ENCODE measurements at places on chromosomes 1 and 21.
A peak's percentile ranks its signal among the peaks of the same experiment; 100 is the strongest.

- peak; percentile 66 for DNase-seq
These were observed 11.7 kb upstream of the HSD11B1 start for GRCh38 chr1:209692745-209693504.

GRCh38 chr1:203467550-203467921 lies 8.1 kb upstream of the PRELP start:
- DNase-seq = no peak

DNA sequence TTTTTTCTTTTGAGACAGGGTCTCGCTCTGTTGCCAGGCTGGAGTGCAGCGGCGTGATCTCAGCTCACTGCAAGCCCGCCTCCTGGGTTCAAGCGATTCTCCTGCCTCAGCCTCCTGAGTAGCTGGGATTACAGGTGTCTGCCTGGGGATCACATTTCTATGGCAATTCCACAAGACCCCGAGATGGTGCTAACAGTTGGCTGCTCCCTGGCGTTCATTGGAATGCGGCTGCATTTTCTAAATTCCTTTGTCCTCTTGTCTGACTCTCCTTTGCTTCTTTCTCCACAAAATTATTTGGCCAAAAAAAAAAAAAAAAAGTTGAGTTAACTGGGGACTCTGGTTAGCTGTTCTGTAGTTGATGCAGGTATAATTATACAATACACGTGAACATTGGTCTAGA lies 176.4 kb downstream of the ETS2 start:
- no peak for DNase-seq

- no peak for DNase-seq
These were observed 39.4 kb upstream of the ZNF496 start for GRCh38 chr1:247370786-247371732.

- no peak for DNase-seq
These were observed 651 bp upstream of the HPCA start for GRCh38 chr1:32885676-32886003.

GRCh38 chr21:41066086-41066938 lies 101.6 kb upstream of the BACE2 start:
- no peak for DNase-seq

DNA sequence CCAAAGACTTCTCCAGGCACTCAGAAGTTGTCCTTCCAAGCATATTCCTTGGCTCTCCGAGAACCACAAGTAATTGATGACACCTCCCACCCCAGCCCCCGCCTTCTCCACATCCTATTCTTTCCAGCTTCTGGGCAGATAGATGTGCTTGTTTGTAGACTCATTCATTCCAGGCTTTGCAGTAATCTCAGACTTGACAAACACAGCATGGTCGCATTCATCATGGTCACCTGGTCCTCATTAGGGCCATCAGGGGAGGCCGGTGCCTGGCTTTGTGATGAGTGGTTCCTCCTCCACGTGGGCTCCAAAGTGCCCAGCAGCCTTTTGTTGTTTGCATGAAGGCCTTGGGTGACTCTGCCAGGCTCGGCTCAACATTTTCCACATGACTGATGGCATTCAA lies 28.5 kb upstream of the KCNE2 start:
- no peak for DNase-seq

- DNase-seq = no peak
These were observed 14.3 kb upstream of the ALG14 start for GRCh38 chr1:95086949-95087533.

GRCh38 chr1:76374086-76374485 lies 299.5 kb downstream of the ST6GALNAC3 start:
- DNase-seq = no peak

Measured in stimulated activated CD4-positive, alpha-beta T cell treated with anti-CD3 and anti-CD28 coated beads, Interleukin-1b, Interleukin-23, amount 100 ng/mL, for 4 hours (primary cell).